ENCODE measurements at places on chromosomes 1 and 21. TPM values are rescaled to one million over a fixed set of nuclear protein-coding genes. Genes with fewer than 3 reads are reported as not detected.

DNA sequence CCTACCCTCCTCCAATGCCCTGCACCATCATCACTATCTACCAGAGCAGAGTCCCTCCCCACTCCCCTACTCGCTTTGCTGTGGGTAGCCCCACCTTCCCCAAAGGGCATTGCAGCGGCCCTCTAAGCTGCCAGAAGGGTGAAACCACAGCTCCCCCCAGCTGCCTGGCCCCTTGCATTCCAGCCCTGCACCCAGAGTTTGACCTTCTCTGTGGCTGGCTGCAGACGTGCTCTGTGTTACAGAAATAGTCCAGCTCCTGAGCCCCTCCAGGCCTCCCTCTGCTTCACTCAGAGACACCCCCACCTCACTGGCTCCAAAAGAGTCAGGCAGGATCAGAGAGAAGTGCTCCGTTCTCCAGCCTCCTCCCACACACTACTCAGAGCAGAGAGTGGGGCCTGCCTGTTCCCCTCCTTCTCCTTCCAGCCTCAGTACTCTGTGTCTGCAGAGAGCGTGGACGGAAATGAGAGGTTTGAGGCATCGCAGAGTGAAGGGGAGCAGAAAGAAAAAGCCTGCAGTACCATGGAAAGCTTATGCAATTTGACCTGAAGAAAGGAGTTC, 63.2 kb downstream of the PLEKHA6 start:
- DNase-seq: peak; percentile 97

DNA sequence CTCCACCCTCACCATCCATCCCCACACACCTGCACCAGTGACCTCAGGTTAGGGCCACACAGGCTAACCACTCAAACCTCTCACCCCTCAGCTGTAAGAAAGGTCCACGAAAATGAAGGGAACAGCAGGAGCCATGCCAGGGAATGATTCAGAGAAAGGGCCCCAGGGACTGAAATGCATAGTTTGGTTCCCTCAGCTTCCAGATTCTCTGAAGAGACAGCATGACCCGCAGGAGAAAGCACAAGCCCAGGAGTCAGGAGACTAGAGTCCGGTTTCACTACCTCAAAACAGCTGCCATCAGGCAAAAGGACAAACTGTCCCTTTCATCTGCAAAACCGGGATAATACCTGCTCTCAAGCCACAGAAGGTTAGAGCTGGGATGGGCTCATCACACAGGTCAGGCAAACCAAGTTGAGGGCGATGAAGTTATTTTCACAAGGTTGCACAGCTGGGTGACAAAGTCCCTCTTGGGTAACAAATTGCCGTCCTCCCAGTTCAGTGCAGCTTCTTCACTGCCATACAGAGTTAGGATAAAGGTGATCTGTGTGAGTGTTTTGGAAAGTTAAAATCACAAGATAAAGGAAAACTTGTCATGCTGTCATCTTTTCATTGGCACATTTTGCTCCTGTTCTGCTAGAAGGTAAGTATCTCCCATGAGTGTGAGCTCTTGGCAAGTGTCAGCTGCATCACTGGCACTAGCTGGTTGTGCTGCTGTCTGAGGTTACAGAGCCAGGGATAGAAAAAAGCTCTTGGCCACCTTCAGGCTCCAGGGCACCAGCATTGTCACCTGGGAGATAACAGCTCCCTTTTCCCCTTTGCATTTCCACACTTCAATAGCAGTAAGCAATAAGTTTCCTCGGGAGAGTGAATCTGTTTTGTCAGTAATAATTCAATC, 120.4 kb downstream of the KCNH1 start:
- DNase-seq: peak; percentile 74

- no peak for DNase-seq
These were observed 239.8 kb downstream of the TRABD2B start for GRCh38 chr1:47757226-47757975.

The SMCP gene
- not detected for total RNA-seq

GRCh38 chr21:35394634-35395369, 345.7 kb upstream of the RUNX1 start:
- DNase-seq: peak; percentile 58

Measured in M059J (cell line).